DMS79 (cell line): ENCODE measurements at places on chromosomes 13 and 19.

- DNase-seq: no peak
Measured at GRCh38 chr13:41428155-41428554, 29.2 kb upstream of the RGCC start.

DNA sequence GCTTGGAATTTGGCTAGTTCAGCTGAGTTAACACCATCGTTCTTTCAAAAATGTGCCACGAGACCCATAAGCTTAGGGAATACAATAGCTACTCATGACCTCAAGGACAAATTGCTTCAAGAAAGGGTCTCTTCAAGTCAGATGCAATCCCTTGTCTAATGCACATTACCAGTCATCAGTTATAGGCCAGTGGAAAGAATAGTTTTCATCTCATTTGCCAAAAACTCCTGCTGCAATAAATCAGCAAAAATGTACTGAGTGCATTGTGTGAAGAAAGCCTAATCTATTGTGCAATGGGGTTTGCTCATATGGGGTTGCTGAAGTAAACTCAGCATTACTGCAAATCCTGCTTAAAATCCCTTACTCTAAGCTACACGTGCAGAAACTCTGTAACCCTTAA lies 208.3 kb upstream of the NBEA start:
- DNase-seq: no peak

- no peak for DNase-seq
Measured at GRCh38 chr19:16116067-16116466, 4.4 kb downstream of the RAB8A start.

DNA sequence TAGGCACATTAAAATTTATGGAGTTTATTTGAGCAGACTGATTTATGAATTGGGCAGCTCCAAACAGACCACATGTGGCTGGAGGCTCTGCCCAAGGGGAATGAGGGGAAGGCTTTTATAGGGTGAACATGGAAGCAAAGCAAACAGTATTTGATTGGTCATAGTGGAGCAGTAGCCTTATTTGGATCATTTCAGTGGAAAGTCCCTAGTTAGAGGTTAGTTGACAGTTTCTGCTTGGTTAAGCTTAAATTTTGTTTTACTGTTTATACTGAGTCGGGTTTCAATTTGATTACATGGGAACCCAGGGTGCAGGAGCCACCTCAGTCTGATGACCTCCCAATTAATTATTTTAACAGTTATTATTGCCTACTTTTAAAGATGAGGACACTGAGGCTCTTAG lies 140.5 kb downstream of the NDFIP2 start:
- no peak for DNase-seq

DNA sequence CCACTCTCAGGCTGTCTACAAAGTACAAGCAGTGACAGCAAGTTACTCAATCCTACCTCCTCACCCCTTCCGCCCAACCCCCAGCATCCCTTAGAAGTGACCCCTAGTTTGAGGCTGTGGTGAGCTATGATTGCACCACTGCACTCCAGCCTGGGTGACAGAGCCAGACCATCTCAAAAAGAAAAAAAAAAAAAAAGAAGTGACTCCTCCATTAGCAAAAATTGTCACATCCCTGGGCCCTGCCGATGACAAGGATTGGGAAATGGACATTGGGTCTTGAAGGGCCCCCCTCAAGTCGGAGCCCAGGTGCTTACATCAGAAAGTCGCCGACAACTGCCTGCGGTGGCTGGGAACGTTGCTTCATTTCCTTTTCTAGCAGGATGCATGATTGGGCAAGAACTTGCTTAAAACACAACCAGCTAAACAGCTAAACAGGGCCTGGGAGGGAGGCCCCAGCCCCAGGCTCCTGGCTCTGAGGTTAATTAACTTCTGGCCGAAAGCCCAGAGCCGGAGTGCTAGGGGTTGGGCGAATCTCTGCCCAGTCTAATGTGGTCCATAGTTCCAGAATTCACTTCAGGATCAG lies 15.3 kb downstream of the RAB3D start:
- DNase-seq: peak; percentile 92

DNA sequence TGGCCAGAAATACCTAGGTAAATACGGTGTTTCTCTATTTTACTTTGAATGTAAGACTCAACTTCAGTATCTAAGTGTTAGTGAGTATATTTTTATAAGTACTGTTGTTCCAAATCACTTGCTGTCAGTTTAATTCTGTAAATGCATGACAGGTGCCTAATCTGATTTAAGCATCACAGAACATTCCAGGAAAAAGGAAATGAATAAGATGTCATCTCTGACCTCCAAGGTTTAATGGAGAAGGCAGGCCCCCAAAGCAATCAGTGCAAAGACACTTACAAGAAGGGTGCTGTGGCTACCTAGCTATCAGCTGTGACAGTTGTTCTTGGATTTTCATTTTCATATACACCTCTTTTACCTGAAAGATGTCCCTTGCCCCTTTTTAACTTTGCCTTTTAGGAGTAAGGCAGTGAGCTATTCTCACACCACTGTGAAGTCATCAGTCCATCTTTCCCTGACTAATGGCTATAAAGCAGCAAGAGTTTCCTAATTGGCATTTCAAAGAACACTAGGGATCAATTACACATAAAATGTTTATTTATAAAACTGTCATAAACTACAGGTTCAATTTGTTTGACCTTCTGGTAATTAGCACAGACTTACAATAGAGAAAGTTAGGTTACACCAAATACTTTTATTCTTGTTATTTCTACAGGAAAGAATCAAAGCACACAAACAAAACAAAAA lies 427.6 kb downstream of the SPRY2 start:
- DNase-seq: no peak

GRCh38 chr13:91291078-91291477 lies 56.4 kb upstream of the MIR17HG start:
- DNase-seq: no peak
